B cell (primary cell): ENCODE measurements at places on chromosomes 12 and 14.

GRCh38 chr12:77253321-77253720, 188.0 kb upstream of the E2F7 start:
- no peaks in the 10 kb centered on the region for H3K36me3 ChIP-seq
- no peak for DNase-seq
- no peaks in the 10 kb centered on the region for H3K4me1 ChIP-seq
- H3K27ac ChIP-seq, result no peak overlapping the region
- H3K4me3 ChIP-seq, result no peak overlapping the region
- H3K27me3 ChIP-seq, result no peaks in the 10 kb centered on the region

GRCh38 chr12:50551866-50552265, 47.1 kb downstream of the DIP2B start:
- no peak for DNase-seq
- peaks cover 9% of the 10 kb centered on the region for H3K4me1 ChIP-seq
- no peak overlapping the region for H3K4me3 ChIP-seq
- no peak overlapping the region for H3K27ac ChIP-seq
- no peaks in the 10 kb centered on the region for H3K27me3 ChIP-seq

DNA sequence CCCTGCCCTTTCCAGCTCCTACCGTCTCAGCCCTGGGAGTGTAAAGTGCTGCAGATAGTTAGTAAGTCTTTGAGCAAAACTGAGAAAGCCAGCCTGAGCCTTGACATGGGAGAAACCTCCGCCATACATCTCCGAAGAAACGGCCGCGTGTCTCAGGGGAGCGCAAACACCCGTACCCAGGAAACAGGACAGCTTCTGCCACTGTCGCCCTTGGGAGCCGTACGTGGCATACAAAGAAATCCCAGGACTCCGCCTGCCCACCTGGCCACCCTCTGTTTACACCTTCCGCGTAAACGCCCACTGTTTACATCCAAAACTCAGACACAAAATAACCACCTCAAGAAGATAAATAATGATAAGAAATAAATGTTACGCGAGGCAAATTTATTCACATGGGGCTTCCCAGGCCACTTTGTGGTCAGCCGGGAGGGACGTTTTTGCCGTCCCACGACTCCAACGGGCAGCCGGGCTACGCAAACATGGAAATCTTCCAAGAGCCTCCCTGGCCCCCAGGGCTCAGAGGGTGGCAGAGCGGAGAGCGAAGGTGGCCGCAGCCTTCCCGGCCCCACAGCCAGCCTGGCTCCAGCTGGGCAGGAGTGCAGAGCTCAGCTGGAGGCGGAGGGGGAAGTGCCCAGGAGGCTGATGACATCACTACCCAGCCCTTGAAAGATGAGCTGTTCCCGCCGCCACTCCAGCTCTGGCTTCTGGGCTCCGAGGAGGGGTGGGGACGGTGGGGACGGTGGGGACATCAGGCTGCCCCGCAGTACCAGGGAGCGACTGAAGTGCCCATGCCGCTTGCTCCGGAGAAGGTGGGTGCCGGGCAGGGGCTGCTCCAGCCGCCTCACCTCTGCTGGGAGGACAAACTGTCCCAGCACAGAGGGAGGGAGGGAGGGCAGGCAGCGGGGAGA, at the start of gene BDKRB2:
Gene BDKRB2 (plus strand): TSS at position 689 of the 908 bp plus-strand sequence. CDS start 32,269 bp downstream, outside the sequence.
- H3K4me3 ChIP-seq, result no peak within 1 kb of the TSS
- no peak for DNase-seq
- H3K4me1 ChIP-seq, result peaks cover 6% of the 10 kb centered on the region
- H3K36me3 ChIP-seq, result no peaks in the 10 kb centered on the region

DNA sequence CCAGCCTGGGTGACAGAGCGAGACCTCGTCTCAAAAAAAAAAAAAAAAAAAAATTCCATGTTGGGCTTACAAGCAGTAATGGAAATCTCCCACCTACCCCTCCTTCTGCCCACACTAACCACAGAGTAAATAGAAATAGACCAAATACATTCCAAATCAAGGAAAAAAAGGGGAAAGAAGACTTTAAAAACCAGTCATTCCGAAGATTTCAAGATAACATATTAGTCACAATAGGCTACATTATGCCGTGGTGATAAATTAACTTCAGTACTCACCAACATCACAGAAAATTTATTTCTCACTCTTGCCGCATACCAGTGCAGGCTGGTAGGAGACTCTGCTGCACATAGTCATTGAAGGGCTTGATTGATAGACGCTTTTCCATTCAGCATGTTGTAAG, 15.5 kb upstream of the ETV6 start:
- H3K27me3 ChIP-seq, result no peaks in the 10 kb centered on the region
- no peaks in the 10 kb centered on the region for H3K4me1 ChIP-seq
- no peak for DNase-seq
- no peaks in the 10 kb centered on the region for H3K36me3 ChIP-seq

- no peak overlapping the region for H3K4me3 ChIP-seq
- no peak overlapping the region for H3K27ac ChIP-seq
- no peaks in the 10 kb centered on the region for H3K36me3 ChIP-seq
- DNase-seq, result no peak
- peaks cover 10% of the 10 kb centered on the region for H3K4me1 ChIP-seq
Measured at GRCh38 chr14:104142946-104143470, 4.6 kb downstream of the KIF26A start.

DNA sequence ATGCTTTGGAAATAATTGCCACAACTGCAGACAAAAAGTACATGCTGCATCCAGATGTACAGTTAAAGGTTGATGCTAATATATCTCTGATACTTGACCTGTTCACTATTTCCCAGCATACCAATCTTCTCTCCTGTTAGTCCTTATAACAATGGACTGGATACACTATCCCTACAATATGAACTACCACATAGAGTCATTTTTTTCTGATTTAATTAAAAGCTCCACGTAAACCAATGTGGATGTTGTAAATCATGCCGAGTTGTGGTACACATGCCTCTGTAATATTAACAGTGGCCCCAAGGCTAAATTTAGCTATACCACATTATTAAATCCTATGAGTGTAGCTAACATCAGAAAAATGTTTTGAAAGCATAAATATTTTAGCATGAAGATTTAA, 469.1 kb upstream of the RPL10L start:
- DNase-seq, result no peak
- H3K27ac ChIP-seq, result no peak overlapping the region
- H3K4me3 ChIP-seq, result no peak overlapping the region
- no peaks in the 10 kb centered on the region for H3K4me1 ChIP-seq
- no peaks in the 10 kb centered on the region for H3K27me3 ChIP-seq

GRCh38 chr14:87325741-87326140, 667.2 kb downstream of the GALC start:
- H3K27me3 ChIP-seq, result no peaks in the 10 kb centered on the region
- no peak overlapping the region for H3K4me3 ChIP-seq

DNA sequence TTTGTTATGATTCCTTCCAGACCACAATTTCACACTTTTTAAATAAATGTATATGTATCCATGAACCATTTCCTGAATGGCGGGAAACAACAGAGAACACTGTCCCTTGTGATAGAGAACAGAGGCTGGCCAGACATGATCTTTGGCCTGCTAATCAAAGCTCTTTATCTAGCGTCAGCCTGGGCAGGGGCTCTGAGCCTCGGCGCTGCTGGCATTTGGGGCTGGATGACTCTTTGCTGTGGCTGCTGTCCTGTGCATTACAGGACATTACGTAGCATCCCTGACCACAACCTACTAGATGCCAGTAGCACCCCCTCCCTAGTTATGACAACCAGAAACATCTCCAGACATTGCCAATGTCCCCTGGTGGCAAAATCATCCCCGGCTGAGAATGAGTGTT, 77.7 kb downstream of the DNAH10 start:
- H3K4me3 ChIP-seq, result no peak overlapping the region
- no peaks in the 10 kb centered on the region for H3K36me3 ChIP-seq
- H3K27me3 ChIP-seq, result no peaks in the 10 kb centered on the region
- no peak for DNase-seq
- H3K4me1 ChIP-seq, result no peaks in the 10 kb centered on the region
- no peak overlapping the region for H3K27ac ChIP-seq

DNA sequence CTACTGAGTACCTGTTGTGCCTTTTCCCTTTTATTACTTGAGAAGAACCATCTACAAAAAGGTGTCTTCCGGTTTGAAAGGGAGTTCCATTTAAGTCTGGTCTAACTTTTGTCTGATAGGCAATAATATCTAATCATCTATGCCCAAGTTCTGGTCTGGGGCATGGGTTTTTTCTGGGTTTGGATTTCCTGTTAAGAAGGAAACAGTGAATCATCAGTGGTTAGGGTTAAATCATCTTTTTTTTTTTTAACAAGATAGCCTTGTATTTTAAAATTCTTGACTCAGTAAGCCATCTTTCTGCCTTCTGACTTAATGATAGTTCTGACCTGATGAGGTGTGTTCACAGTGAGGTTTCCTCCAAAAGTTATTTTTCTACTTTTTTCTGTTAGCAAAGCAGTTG, 29.3 kb upstream of the CPNE8 start:
- no peaks in the 10 kb centered on the region for H3K27me3 ChIP-seq
- H3K27ac ChIP-seq, result no peak overlapping the region
- no peaks in the 10 kb centered on the region for H3K4me1 ChIP-seq
- DNase-seq, result no peak
- H3K4me3 ChIP-seq, result no peak overlapping the region
- H3K36me3 ChIP-seq, result no peaks in the 10 kb centered on the region

- no peak for DNase-seq
- H3K4me1 ChIP-seq, result peaks cover under 1% of the 10 kb centered on the region
- H3K4me3 ChIP-seq, result no peak overlapping the region
- no peaks in the 10 kb centered on the region for H3K27me3 ChIP-seq
Measured at GRCh38 chr14:64438181-64438841, 27.0 kb upstream of the AKAP5 start.

- no peaks in the 10 kb centered on the region for H3K27me3 ChIP-seq
- no peak overlapping the region for H3K27ac ChIP-seq
- no peak overlapping the region for H3K4me3 ChIP-seq
- DNase-seq, result no peak
Measured at GRCh38 chr12:8855891-8856290, 33.5 kb downstream of the A2ML1 start.

GRCh38 chr14:94384342-94384741, 4.1 kb downstream of the SERPINA1 start:
- H3K4me3 ChIP-seq, result no peak overlapping the region
- H3K4me1 ChIP-seq, result no peaks in the 10 kb centered on the region
- no peak for DNase-seq
- no peak overlapping the region for H3K27ac ChIP-seq
- no peaks in the 10 kb centered on the region for H3K27me3 ChIP-seq
- H3K36me3 ChIP-seq, result no peaks in the 10 kb centered on the region

GRCh38 chr14:55834390-55834789, 254.4 kb downstream of the KTN1 start:
- no peak for DNase-seq
- no peak overlapping the region for H3K27ac ChIP-seq
- no peaks in the 10 kb centered on the region for H3K4me1 ChIP-seq
- no peaks in the 10 kb centered on the region for H3K36me3 ChIP-seq
- no peaks in the 10 kb centered on the region for H3K27me3 ChIP-seq

- no peaks in the 10 kb centered on the region for H3K27me3 ChIP-seq
- H3K4me1 ChIP-seq, result peaks cover 15% of the 10 kb centered on the region
- H3K36me3 ChIP-seq, result no peaks in the 10 kb centered on the region
- H3K4me3 ChIP-seq, result no peak overlapping the region
- DNase-seq, result no peak
- H3K27ac ChIP-seq, result no peak overlapping the region
Measured at GRCh38 chr12:131785763-131786330, 42.3 kb upstream of the MMP17 start.

DNA sequence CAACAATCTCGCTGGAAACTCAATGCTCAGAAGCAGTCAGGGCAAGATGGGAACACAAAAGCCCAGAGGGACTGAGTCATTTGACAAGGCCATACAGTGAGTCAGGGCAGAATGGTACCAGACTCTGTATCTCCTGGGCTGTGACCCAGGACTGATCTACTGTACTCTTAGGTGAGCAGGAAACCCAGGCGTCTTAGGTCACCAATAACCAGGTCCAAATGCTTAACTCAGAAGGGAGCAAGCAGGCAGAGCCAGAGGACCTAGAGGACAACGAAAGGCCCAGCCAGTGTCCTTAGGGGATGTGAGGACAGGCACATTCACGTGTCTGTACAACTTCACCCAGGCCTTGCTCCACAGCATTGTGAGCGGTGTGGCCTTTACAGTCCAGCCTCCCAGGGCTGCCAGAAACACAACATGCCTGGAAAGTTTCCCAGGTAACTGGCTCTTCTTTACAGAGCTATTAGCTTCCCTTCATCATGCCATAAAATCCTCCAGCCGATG, 69.9 kb downstream of the ARL6IP4 start:
- no peaks in the 10 kb centered on the region for H3K36me3 ChIP-seq
- peaks cover 3% of the 10 kb centered on the region for H3K4me1 ChIP-seq
- no peak overlapping the region for H3K4me3 ChIP-seq
- no peak overlapping the region for H3K27ac ChIP-seq

DNA sequence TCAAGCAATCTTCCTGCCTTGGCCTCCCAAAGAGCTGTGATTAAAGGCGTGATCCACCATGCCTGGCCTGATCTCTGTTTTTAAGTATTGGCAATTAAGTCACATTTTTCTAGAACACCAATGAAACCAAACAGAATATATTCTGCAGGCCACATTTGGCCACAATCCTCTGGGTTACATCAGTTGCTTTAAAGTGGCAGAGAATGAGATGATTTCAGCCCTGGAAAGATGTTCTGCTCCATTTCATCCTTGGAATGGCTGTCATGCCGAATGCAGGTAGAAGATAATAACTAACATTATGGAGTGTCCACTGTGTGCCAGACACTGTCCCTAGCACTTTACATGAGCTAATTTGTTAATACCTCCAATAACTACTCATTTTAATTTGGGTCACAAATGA, 154.4 kb downstream of the PTPN11 start:
- no peak overlapping the region for H3K27ac ChIP-seq
- peaks cover 9% of the 10 kb centered on the region for H3K27me3 ChIP-seq
- H3K4me1 ChIP-seq, result no peaks in the 10 kb centered on the region
- no peak overlapping the region for H3K4me3 ChIP-seq

- H3K27ac ChIP-seq, result no peak overlapping the region
- H3K4me3 ChIP-seq, result no peak overlapping the region
- DNase-seq, result no peak
- peaks cover 16% of the 10 kb centered on the region for H3K27me3 ChIP-seq
- H3K4me1 ChIP-seq, result peaks cover 12% of the 10 kb centered on the region
Measured at GRCh38 chr14:103127861-103128598, 4.8 kb downstream of the TNFAIP2 start.

DNA sequence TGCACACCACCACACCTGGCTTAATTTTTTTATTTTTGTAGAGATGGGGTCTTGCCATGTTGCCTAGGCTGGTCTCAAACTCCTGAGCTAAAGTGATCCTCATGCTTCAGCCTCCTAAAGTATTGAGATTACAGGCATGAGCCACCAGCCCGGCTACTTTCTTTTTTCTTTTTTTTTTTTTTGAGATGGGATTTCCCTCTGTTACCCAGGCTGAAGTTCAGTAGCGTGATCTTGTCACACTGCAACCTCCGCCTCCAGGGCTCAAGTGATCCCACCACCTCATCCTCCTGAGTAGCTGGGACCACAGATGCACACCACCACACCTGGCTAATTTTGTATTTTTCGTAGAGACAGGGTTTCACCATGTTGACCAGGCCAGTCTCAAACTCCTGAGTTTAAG, 51.1 kb downstream of the LIMA1 start:
- no peaks in the 10 kb centered on the region for H3K4me1 ChIP-seq
- no peak for DNase-seq
- no peak overlapping the region for H3K4me3 ChIP-seq
- H3K27ac ChIP-seq, result no peak overlapping the region
- no peaks in the 10 kb centered on the region for H3K36me3 ChIP-seq

GRCh38 chr14:67251573-67252226, 10.5 kb downstream of the PALS1 start:
- H3K36me3 ChIP-seq, result no peaks in the 10 kb centered on the region
- no peaks in the 10 kb centered on the region for H3K4me1 ChIP-seq

GRCh38 chr12:125922330-125922729, 857.1 kb downstream of the AACS start:
- no peak overlapping the region for H3K27ac ChIP-seq
- no peaks in the 10 kb centered on the region for H3K36me3 ChIP-seq
- no peaks in the 10 kb centered on the region for H3K4me1 ChIP-seq
- H3K4me3 ChIP-seq, result no peak overlapping the region
- no peaks in the 10 kb centered on the region for H3K27me3 ChIP-seq
- DNase-seq, result no peak
